NCI-H510A treated with DMSO at 0.1 percent for 48 hours (cell line): ENCODE measurements at places on chromosomes 3 and 15.
A peak's percentile ranks its signal among the peaks of the same experiment; 100 is the strongest.

DNA sequence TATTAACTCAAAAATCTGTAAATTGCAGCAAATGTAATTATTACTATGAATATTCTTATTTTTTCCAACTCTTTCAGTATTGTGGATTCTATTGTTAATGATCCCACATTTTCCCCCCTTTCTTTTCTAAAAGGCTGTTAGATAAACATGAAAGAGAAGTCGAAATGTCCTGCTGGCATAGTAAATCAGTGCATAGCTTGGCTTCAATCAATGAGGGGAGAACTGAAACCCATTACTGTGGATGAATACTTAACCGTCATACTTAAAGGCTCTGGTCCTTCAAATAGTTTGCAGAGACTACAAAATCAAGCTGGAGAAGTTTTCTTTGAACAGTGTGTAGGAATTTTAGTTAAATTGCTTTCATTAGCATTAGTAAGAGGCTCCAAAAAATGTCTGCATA, 667.9 kb downstream of the CADM2 start:
- DNase-seq, result no peak

GRCh38 chr3:52117537-52117936, 36.7 kb downstream of the POC1A start:
- no peak for DNase-seq

DNA sequence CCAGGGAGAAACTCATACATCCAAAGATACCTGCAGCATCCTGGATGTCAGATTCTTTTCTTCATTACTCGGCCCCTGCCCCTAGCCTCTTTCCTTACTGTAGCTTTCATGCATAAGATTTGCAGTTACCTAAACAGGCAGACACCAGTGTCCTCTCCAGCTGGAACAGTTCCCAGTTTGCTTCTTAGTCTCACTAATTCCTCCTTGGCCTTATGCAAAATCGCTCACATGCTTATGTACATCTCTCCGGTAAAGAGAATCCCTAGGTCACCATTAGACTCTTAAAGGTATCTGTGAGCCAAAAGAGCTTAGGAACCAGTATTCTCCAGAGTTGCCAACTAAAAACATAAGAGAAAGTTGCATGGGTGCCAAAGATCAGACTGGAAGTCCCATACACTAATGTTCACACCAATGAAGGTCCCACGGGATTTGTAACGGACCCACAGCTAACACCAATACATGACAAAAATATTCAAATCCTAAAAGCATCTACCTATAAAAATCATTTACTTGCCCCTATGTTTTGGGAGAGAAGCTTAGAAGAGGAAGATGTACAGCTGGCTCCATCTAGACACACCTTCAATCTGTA, 66.6 kb downstream of the CBLB start:
- DNase-seq, result no peak

DNA sequence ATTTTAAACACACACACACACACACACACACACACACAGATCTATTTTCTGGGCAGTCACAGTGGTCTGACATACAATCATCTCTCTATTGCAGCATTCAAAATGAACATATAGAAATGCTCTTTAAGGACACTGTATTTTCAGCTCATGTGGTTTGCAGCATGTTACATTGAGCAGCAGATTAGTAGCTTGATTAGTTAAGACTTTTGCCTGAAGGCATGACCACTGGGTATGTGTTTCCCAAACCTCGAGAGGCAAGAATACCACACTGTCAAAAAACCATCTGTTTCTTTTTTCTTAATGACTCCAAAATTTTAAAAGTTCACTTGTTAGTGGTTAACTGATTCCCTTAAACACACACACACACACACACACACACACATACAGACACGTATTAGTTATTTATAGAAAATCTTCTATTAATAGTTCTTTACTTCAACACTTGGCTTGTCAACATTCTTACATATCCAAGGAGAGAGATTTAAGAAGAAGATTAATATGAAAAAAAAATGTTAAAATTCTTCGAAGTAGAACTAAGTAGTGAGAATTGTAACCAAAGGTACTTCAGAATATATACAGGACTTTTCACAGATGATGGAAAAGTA, 518.2 kb downstream of the CADM2 start:
- no peak for DNase-seq

- no peak for DNase-seq
Measured at GRCh38 chr3:189460511-189460910, 170.7 kb upstream of the TP63 start.

DNA sequence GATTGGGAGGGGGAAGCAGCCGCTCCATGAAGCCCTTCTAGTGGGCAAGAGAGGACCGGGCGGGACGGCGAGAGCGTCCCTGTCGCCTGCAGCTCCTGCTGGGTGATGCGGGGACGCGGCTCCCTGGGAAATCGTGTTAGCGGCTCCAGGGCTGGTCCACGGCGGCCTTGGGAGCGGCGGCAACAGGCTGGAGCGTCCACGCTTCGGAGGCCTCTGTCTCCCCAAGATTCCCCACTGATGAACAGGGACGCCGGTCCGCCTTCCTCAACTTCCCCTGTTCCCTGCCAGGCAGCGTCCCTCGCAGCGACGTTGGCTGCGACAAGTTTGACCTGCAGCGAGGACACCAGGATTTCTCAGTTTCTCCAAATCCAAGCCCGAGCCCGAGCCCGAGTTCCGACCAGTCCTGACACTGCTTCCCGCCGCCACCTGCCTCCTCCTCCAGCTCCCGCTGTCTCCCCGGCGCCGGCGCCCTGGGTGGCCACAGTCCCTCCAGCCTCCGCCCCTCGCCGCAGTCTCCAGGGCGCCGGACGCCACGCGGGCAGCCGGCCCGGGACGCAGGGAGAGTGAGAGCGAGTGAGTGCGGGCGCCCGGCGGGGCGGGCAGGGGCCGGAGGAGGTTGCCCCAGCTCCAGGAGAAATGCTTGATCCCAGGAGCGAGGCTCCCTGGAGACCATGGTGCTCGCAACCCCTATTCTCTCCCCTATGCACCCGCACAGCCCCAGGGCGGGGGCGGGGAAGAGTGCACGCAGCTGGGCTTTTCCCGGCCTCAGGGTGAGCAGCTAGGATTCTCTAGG, 78.1 kb upstream of the RNF7 start:
- DNase-seq, result peak; percentile 18

- DNase-seq, result no peak
Measured at GRCh38 chr15:23998056-23998455, 311.0 kb upstream of the NDN start.

DNA sequence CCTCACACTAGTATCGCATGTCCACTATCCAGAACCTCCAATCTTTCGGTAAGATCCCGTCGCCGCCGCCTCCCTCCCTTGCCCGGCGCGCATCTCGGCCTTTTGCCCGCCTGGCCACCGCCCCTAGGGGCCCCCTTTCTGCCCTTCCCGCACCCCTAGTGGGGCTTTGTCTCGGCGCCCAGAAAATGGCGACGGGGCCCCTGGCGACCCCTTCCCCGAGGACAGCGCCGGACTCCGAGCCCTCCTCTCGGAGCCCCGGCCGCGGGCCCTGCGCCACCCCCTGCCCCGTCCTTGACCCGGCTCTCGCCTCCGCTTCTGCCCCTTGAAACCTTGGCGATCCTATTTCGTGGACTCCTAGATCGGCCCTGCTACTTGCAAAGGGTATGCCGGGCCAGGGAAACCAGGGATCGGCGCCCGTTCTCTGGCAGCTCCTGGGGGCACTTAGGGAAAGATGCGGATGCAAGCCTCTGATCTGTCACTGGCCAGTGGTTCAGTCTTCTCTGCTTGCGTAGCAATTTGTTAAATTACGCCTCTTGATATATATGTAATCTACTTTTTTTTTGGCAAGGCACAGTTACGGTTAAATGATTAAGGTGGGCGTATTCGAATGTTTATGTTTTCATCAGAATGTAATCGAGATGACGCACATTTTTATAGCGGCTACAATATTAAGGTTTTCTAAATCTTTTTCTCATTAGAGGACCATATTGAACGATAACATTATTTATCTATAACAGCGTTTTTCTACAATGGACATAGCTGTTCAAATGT, 603 bp downstream of the EIF1B start:
- no peak for DNase-seq

DNA sequence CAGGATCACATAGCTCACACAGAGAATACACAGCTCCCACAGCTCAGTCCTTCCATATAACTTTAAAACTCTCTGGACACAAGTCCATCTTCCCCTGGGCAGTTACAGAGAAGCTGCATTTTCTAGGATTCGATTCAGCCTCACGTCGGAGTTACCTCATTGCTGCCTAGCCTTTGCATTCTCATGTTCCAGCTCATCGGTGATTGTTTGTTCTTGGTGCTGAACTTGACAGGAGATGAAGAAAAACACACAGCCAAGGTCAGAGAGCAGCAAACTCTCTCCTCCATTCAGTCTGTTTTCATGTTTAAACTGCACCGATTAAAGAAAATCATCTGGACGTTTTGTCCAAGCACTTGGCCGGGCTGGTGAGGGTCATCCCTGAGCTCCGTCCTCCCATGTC, 375.5 kb upstream of the CFAP20DC start:
- DNase-seq, result no peak

GRCh38 chr3:61821823-61822251, 260.5 kb downstream of the PTPRG start:
- no peak for DNase-seq

DNA sequence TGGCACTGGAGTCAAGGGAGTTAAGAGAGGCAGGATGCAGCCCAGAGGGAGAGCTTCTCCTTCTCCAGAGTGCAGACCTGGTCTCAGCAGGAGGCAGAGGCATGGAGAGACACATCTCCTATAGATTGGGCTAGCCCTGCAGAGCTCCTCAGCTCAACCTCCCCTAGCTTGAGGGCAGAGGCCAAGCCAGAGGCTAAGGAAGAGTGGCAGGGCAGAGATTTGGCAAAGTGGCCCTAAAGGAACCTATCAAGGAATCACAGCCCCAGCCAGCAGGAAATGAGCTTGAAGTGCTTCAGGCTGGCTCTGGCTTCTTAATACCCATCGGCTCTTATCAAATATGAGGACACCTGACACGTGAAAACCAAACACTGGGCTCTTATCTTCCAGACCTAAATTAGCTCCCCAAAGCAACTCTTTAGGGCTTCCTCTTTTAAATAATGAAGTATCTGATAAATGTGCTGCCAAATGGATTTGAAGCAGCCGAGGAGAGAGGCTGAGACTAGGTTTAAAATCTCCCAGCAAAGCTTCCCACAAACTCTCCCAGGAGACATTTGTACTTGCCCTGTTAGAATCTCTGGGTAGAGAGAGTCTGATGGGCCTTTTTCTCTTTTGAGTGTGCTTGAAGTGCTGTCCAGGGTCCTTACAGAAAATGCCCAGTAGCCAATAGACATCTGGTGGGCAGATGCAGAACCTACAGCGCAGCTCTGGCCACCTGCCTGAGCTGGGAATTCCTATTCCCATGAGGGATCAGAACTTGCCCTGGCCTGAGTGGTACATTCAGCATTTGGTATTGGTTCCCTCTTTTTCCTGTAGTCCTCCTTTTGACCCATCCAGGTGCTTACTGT, 271.4 kb downstream of the CLSTN2 start:
- peak; percentile 31 for DNase-seq

- no peak for DNase-seq
Measured at GRCh38 chr3:131485119-131485518, 17.7 kb downstream of the MRPL3 start.

- DNase-seq, result no peak
Measured at GRCh38 chr3:193085655-193086054, 155.4 kb upstream of the PLAAT1 start.

DNA sequence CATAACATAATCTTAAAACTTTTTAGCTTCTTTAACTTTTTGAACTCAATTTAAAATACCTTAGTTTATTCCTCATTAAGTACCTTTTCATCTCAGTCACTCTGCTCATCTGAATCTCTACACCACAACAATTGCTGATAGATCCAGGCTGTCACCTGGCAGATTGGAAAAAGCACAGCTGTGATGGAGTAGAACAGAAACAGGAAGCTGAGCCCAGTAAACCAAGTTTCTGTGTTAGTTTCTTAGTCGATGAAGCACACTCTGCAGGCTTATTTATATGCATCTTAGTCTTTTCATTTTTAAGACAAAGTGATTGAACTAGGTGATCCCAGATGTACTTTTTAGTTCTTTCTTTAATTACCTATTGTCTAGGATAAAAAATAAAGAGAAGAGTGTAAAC, 1398.0 kb upstream of the ALCAM start:
- no peak for DNase-seq

- no peak for DNase-seq
Measured at GRCh38 chr3:31622636-31623288, 90.0 kb downstream of the STT3B start.

- DNase-seq, result no peak
Measured at GRCh38 chr3:152021951-152022461, 148.6 kb downstream of the SUCNR1 start.

DNA sequence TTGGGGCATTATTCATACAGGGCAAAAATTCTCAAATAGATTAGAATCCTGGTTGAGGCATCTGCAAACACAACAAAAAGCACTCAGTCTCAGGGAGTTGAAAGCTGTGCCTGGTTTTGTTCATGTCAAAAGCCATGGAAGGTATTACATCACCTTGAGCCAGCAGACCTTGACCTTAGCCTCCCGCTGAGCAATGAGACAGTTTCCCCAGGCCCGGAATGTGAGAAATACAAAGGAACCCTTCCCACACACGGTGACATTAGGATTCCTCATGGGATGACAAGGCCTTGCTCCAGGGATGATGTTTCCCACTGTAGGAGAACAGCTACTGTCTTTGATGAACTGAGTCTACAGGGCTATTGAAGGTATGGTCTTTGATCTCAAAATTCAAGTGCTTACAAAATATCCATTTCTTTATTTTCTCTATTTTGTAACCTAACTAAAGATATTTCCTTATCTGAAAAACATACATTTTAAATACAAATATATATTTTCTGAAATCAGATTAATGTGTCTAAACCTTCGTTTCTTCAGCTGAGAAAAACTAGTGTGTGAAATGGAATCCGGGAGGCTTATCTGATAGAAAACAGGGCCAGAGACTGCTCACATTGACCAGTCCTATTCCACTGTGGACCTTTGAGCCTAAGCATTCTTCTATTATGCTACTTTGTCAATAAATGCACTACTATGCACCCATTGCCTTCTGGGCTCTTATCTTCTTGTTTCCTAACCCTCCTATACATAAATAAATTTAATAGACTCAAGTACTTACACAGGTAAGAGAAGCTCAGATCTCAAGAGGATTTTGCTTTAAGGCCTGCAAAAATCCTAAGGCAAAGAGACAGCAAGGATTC, 298.2 kb downstream of the KBTBD8 start:
- no peak for DNase-seq

DNA sequence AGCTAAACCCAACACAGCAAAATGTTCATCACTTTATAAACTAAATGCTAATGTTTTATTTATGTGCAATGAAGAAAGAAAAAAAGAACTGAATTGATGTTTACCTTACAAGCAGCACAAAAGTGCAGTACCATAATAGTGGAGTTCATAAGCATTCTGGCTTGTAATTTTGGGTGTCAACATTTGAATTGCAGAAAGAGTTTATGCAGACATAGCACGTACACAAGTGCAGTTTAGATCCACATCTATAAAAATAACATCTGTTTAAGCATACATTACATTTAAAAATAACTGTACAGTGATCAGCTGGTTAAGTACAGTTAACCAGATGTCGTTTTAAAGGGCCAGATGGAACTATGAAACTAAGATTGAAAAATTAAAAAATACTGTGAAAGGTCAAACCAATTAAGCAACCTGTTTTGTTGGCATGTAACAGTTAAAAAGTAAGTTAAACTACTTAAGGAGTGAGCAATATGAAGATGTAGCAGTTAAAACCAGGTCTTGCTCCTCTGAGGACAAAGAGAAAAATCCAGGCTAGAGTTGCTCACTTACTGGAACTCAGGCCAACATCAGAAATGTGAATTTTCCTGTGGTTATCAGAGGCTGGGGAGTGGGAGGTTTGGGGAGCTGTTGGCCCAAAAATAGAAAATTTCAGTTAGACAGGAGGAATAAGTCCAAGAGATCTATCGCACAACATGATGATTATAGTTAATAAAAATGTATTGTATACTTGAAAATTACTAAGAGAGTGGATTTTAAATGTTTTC, 204.9 kb upstream of the MDFIC2 start:
- no peak for DNase-seq

GRCh38 chr3:70072180-70072579, 72.6 kb downstream of the SAMMSON start:
- no peak for DNase-seq
